Glutamatergic neuron (in vitro differentiated cells): ENCODE measurements at places on chromosomes 2 and 18.
A peak's percentile ranks its signal among the peaks of the same experiment; 100 is the strongest.

- peaks cover 4% of the 10 kb centered on the region for H3K4me1 ChIP-seq
- H3K27ac ChIP-seq: peak overlapping the region; percentile 52
- H3K4me3 ChIP-seq: no peak overlapping the region
- H3K36me3 ChIP-seq: no peaks in the 10 kb centered on the region
Observed at GRCh38 chr2:11024687-11025086, 113.0 kb downstream of the KCNF1 start.

DNA sequence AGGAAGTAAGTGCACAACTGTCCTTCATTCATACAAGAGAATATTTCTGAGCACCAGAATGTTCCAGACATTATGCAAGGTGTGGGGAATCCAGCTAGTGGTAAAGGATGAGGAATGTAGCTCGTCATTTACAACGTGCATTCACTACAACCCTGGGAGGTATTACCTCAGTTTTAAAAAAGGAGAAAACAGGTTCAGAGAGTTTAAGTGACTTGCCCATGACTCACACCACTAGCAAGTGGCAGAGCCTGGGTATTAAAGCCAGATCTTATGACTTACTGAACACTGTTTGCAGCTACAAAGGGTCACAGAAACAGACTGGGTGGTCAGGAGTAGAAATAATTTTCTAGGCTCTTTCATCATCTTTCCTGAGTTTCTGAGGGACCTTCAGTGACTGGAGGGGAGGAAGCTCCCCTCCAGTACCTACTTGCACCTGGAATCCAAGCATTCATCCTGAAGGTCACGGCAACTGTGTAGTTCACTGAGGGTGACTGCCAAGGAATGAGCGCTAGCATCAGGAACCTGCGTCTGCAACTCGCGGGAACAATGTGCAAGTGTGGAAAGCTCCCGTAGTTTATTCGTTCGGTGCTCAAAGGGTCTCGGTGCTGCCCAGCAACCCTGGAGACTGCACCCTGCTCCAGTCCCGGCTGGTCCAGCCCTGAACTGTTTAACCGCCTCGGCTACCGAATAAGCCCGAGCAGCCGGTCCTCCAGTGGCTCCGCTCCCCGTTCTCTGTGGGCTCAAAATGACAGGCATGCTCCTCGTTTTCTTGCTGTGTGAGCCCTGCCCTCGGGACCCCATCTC, 647 bp downstream of the CCDC121 start:
- H3K4me1 ChIP-seq: peaks cover 7% of the 10 kb centered on the region
- H3K36me3 ChIP-seq: no peaks in the 10 kb centered on the region
- H3K4me3 ChIP-seq: no peak overlapping the region
- H3K27me3 ChIP-seq: peaks cover 2% of the 10 kb centered on the region

DNA sequence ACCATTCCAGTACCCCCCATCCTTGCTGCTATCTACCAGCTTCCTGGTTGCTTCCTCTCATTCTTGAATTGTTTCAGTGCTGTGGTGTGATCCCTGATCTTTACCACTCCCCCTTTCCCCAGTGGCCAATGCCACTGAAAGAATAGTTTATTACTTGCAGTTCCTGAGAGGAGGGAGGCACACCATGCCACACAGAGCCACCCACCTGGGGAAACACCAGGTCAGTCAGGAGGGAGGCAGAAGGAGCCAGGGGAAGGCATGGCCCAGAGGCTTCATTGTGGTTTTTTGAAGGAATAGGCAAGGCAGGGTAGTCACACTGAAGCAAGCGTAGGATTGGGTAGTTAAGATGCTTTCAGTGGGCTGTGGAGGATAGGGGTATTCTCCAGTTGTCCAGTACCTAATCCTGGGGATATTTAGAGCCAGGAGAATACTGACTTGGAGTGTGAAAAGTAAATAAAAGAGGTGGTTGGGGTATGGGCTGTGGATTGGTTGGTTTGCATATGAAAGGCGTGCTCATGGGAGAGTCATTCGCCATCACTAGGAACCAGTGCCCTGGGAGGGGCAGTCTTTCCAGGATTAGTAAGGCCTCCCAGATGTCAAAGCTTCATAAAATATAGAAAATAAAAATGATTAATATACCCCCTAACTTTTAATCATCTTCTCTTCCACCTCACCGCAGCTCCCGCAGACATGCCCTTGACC, 6.7 kb upstream of the TMEM177 start:
- no peak overlapping the region for H3K4me3 ChIP-seq
- DNase-seq: no peak
- H3K27me3 ChIP-seq: no peaks in the 10 kb centered on the region
- no peak overlapping the region for H3K27ac ChIP-seq

GRCh38 chr2:233375490-233376314, 21.4 kb downstream of the DGKD start:
- no peak overlapping the region for H3K4me3 ChIP-seq
- no peaks in the 10 kb centered on the region for H3K36me3 ChIP-seq
- H3K27ac ChIP-seq: no peak overlapping the region
- H3K27me3 ChIP-seq: no peaks in the 10 kb centered on the region
- H3K4me1 ChIP-seq: peaks cover 17% of the 10 kb centered on the region
- no peak for DNase-seq

DNA sequence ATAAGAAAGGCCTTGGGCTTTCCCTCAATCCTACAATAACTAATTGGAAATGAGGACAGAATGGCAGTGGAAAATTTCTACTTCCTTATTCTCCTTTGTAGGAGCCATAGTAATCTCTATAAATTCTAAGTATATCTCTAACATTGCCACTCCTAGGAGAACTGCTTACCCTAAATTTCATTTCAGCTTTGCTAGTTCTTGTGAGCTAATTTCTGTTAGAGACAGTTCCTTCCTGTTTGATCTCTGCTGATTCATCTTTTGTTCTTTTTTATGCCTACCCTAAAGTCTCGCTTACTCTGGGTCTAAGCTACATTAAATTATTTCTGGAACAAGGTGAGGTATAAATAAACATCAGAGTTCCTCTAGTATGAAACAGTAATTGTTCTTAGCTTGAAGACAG, 25.7 kb downstream of the ABHD3 start:
- DNase-seq: no peak
- no peaks in the 10 kb centered on the region for H3K4me1 ChIP-seq
- H3K27me3 ChIP-seq: peaks cover 2% of the 10 kb centered on the region

GRCh38 chr2:153870308-153870707, 1.4 kb upstream of the GALNT13 start:
- peak overlapping the region; percentile 56 for H3K4me3 ChIP-seq
- H3K27ac ChIP-seq: no peak overlapping the region
- peaks cover 3% of the 10 kb centered on the region for H3K27me3 ChIP-seq

DNA sequence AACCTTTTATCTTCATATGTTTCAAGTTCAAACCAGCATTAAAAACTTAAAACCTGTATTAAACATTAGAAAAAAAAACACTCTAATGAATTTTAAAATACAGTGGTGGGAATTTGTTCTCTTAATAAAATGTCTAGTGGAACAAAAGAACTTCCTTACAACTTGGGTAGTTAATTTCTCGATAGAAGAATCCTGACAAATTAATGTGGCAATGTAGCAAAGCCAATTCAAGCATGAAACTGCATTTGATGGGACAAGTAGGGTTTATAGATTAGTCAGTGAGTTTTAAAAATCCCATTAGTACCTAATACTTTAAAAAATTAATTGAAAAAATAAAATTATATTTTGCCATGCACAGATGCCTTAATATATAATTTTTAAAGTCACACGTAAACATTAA, 59.4 kb downstream of the PDE1A start:
- DNase-seq: no peak
- H3K4me1 ChIP-seq: no peaks in the 10 kb centered on the region
- H3K27me3 ChIP-seq: no peaks in the 10 kb centered on the region

DNA sequence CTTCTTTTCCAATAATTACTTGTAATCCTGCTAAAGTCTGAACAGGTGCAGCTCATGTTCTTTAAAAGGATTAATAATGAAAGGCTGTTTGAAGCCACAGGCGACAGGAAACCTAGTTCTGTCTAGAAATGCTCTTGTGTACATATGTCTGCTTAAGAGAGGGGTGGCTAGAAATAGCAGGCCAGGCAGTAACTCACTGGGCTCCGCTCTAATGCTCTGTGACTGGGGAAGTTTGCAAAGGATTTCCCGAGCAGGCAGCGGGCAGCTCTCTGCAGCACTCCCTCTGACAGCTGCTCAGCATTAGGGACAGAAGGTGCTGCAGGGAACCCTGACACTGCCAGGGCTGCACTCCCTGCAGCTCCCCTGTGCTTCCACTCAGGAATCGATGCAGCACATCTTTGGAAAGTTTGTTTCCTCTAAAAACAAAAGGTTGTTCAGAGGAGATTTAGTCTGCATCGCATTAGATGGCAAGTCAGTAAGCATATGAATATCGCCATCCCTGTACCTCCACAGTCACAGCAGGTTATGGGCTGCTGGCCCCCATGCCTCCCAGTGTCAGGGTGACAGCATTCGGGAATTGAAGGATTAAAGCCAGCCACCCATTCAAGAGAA, 33.1 kb upstream of the TTC39C start:
- H3K27ac ChIP-seq: peak overlapping the region; percentile 93
- peak overlapping the region; percentile 79 for H3K4me3 ChIP-seq
- H3K36me3 ChIP-seq: peaks cover 9% of the 10 kb centered on the region
- peak; percentile 57 for DNase-seq
- H3K4me1 ChIP-seq: peaks cover 24% of the 10 kb centered on the region

DNA sequence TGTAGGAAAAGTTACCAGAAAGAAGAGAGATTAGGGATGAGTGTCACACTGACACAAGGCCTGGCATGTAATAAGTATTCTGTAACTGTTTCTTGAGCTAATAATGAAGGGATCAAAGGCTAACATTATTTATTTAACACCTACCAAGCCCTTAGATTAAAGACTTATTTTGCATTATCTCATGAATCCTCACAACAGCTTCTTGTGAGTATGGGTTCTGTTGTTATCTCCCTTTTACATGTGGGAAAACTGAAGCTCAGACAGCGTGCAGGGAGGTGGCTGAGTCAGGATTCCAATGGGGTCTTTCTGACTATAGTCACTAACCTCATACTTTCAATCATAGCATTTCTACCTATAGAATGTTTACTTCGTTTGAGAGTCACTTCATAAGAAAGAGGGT, 79.0 kb upstream of the PROKR1 start:
- H3K27ac ChIP-seq: no peak overlapping the region
- no peaks in the 10 kb centered on the region for H3K27me3 ChIP-seq
- no peak overlapping the region for H3K4me3 ChIP-seq
- DNase-seq: no peak

DNA sequence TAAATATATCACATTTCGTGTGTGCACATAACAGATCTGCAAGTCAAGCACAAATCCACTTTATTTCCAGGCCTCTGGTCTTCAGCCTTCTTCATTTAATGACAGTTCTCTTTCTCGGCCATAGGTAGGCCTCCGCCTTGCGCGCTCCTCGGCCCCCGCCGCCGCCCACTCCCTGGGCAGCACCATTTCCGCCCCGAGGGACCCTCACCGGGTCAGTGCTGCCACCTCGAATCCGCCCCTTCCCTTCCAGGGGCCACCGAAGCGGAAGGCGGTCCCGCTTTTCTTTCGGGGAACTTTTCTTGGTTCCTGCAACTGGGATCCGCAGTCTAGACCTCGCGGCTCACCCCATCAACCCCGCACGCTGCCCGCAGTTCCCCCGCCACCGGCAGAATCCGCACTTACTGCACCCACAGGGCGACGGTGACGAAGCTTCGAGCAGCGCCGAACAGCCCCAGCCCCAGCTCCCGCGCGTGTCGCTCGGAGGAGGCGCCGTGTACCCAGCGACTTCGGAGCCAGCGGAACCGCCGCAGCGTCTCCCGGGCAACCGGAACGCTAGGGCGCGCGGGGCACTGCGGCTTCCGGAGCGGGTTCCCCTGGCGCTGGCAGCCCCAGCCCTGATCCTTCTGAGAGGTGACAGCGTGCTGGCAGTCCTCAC, at the start of gene CDKL4:
Gene CDKL4, minus strand, starts transcription at position 502 of the 655 bp plus-strand sequence.
- H3K36me3 ChIP-seq: no peaks in the 10 kb centered on the region
- H3K27ac ChIP-seq: no peak within 1 kb of the TSS
- peaks cover under 1% of the 10 kb centered on the region for H3K4me1 ChIP-seq
- H3K27me3 ChIP-seq: no peaks in the 10 kb centered on the region
- DNase-seq: no peak
- no peak within 1 kb of the TSS for H3K4me3 ChIP-seq

DNA sequence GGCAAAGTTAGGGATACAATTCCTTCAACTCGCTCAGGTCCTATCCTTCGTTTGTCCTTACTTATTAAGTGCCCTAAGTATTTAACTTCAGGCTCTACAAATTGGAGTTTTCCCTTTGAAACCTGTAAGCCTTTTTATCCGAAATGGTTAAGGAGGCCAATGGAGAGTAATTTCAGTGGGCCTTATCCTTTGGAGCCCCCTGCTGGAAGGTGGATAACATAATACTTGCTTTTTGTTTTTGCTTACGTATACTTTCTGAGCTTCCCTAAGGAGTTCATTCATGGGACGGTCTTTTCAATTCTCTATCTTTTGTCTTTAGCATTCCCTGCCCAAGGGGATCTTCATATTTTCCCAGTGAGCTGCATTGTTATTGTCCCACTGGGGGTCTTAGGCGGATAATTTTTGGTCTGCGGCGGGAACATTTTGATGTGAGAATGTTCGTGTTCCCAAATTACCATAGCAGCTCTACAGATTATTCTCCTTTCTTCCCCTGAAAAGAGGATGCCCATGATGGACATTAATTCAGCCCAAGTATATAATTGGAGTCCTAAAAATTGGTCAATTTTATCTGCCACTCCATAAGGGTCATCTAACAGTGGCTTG, 34.4 kb upstream of the TRAPPC8 start:
- H3K4me1 ChIP-seq: no peaks in the 10 kb centered on the region
- H3K27me3 ChIP-seq: no peaks in the 10 kb centered on the region
- H3K27ac ChIP-seq: no peak overlapping the region
- H3K36me3 ChIP-seq: peaks cover 21% of the 10 kb centered on the region
- peak; percentile 18 for DNase-seq
- no peak overlapping the region for H3K4me3 ChIP-seq

- peaks cover 4% of the 10 kb centered on the region for H3K36me3 ChIP-seq
- peaks cover under 1% of the 10 kb centered on the region for H3K4me1 ChIP-seq
- no peak overlapping the region for H3K4me3 ChIP-seq
- no peak for DNase-seq
- H3K27me3 ChIP-seq: no peaks in the 10 kb centered on the region
Observed at GRCh38 chr2:221478485-221478863, 93.6 kb downstream of the EPHA4 start.

DNA sequence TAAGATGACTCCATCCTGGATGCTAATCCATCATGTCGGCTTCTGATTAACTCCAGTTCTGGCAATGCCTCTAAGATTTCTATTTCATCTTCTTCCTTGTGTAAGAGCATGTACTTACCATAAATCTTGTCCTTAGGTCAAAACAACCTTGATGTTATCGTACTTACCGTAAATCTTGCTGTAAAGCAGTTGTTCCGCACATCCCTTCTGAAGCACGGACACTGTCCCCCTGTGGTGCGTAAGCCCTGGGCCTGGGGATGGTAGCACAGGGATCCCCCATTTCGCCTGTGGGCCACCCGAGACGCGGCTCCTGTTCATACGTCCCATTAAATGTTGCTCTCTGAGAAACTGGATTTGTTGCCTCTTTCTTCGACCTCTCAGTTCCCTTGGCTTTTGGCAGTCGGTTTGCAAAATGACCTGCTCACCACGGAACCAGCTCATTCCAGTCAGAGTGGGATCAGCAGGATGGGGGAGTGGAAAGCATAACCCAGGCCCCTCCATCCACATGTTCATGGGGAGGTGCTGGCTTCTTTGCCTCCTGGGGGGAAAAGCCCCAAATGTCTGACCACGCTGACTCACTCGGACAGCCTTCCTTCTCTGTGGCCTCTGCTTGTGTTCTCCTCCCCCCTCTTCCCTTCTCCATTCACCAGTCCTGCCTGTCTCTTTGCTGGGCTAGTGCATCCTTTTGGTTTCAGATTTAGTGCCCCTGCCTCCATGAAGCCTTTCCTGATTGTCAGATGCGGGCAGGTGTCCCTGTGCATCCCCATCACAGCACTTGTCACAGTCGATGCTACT, 49.9 kb downstream of the RAB31 start:
- H3K36me3 ChIP-seq: peaks cover 16% of the 10 kb centered on the region
- H3K27ac ChIP-seq: no peak overlapping the region
- no peaks in the 10 kb centered on the region for H3K4me1 ChIP-seq
- H3K27me3 ChIP-seq: no peaks in the 10 kb centered on the region
